Activated naive CD4-positive, alpha-beta T cell treated with Interleukin-2 at 50 U/mL for 16 hours (primary cell): ENCODE measurements at places on chromosomes 2 and 18.

DNA sequence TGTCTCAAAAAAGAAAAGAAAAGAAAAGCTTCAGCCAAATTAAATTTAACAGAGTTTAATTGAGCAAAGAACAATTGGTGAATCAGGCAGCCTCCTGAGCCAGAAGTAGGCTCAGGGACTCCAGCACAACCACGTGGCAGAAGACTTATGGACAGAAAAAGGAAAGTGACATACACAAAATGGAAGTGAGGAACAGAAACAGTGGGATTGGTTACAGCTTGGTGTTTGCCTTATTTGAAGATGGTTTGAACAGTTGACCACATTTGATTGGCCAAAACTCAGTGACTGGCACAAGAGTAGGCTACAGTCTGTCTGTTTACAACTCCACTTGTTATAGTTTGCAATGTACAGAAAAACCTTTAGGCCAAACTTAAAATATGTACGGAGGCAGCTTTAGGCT lies 83.1 kb downstream of the SOCS6 start:
- DNase-seq: no peak

DNA sequence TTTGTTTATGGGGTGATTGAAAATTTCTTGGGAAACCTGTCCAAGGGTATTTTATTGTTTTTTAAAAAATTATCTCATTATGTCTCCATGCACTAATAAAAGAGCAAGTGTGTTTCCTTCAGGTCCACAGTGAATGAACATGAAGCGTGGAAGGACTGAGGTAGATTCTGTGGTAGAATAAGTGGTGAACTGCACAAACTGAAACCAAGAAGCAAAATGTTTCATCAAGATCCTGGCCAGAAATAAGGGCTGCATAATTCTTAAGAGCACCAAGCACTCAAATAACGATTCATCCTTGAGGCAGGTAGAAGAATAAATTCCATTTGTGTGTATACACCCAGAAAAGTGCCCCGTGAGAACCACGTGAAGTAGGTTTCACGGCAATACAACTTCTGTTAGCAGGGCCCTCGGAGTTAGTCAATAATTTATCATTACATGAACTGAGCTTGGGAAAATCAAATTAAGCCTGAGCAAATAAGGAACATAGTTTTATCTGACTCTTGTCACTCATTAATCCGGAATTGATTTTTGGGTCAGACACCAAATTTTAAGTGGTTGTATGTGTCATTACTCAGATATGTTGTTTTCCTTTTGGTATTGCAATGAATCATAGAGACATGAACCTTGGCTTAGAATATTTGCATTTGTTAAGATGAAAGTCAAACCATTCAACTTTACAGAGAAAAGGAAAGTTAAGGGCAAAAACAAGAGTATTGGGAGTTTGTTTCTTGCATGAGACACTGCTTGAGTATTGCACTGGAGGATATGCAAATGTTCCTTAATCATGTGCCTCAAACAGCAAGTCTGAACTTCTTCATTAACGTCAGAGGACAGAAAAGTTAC lies 472.6 kb upstream of the NETO1 start:
- DNase-seq: no peak

DNA sequence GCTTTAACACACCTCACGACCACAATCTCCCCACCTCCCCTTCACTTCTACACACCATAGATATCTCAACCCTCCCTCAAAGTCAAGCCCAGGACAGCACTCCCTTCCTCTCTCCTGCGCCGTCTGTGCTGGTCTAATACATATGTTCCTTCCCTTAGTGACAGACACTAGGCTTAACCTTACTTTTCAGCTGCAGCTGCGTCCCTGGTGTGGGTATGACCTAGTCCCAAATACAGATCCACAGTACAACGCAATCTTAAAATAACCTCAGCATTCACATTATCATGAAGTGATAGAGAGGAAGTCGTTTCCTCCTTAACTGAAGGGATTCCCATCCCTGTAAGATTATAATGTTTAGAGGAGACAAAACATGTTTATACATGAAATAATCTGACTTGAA lies 192.7 kb upstream of the TANK start:
- no peak for DNase-seq

- DNase-seq: no peak
These were observed 54.7 kb upstream of the HK2 start for GRCh38 chr2:74779265-74779558.

GRCh38 chr18:70390371-70391090 lies 101.7 kb downstream of the SOCS6 start:
- no peak for DNase-seq

DNA sequence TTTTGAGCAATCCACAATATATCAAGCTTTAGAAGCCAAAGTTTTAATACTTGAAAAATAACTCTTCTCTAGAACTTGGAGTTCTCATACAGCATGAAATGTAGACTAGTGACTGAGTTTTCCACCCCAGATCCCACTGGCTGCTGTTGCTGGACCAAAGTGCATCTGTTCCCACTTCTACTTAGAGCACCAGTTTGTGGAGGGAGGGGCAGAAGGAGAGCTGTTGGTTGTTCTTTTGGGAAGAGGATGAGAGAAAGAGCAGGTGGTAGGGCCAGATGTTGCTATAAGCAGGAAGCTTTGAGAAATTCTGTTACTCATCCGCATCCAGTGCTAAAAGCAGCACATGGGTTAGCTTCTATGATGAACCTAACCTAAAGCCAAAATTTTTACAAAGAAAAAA lies 59.0 kb downstream of the MBD2 start:
- no peak for DNase-seq

DNA sequence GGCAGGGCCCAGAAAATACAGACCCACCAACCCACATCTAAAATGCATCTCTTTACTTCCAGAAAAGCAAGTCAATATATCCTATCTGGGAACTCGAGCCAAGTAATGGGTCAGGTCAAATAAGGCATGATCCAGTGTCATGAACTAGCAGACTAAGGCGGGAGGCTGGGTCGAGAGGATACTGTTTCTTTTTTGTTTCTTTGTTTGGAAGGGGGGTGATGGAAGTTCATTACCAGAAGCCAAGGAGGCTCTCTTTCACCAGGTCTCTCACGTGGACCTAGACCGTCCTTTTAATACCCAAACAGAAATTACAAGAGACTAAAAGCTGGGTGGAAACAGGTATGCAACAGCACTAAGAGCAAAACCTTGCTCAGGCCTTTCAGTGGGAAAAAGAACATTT lies 108.3 kb downstream of the HDAC4 start:
- DNase-seq: no peak

GRCh38 chr2:48543895-48544294 lies 13.9 kb downstream of the STON1 start:
- DNase-seq: no peak
